ENCODE measurements at places on chromosomes 11 and 22.

DNA sequence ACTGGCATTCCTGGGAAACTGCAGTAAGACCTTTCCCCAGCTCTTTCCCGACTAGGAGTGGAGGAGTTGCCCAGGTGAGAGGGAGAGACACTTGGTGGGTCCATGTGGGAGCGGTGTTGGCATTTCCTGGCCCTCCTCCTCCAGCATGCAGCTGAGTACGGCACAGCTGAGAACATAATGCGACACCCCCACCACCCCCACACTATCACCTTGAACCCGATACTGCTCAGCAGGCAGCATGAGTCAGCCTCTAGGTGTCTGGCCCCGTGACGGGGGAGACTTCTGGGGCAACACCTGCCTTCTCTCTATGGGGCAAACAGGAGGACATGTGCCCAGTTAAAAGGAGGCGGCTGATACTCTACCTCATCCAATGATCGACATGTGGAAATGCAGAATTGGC, 64.4 kb downstream of the PKNOX2 start:
- DNase-seq, result no peak

- no peak for DNase-seq
Observed at GRCh38 chr22:36552289-36552688, 23.3 kb upstream of the EIF3D start.

DNA sequence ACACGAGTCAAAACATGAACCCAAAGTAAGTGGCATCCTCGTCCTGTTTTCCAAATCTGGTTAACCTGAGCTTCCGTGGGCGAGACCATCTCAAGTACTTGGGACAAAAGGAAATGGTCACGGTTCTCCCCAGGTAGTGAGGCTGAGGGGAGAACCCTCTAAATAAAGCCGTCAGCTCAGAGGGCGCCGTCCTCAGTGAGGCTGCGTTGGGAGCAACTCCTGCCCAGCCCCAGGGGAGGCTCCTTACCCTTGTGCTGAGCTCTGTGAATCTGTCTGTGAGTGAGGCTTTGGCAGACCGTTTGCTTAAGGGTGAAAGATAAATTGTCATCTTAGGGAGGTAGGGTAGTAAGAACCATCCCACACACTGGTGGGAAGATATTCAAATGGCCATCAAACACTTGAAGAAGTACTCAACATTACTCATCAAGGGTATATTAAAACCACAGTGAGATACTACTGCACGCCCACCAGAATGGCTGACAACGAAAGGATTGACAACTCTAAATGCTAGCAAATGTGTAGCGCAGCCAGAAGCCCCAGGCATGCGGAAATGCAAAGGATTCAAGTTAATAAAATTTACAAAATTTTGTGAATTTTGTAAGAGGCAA, 321.0 kb downstream of the TBC1D22A start:
- no peak for DNase-seq

DNA sequence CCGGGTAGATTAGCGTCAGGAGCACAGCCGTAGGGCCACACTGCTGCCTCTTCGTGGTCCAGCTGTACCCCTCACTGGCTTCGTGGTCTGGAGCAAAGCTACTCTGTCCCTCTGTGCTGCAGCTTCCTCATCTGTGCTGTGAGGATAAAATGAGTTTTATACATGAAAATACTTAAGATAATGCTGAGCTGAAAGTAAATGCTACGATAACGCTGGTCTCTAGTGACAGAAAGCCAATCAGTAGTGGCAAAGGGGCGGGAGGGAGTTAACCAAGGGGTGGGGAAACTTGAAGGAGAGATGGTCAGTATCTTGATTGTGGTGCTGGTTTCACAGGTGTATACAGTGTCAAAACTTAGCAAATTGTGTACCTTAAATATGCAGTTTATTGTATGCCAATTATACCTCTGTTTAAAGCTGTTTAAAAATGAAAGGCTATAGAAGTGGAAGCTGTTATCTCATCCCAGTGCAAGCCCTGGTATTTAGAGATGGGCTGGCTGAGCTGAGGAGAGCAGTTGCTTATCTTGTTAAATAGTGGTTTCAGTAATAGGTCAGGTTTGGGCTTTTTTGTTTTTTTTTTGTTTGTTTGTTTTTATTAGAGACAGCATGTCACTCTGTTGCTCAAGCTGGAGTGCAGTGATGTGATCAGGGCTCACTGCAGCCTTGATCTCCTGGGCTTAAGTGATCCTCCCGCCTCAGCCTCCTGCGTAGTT, 36.7 kb downstream of the ACO2 start:
- no peak for DNase-seq

DNA sequence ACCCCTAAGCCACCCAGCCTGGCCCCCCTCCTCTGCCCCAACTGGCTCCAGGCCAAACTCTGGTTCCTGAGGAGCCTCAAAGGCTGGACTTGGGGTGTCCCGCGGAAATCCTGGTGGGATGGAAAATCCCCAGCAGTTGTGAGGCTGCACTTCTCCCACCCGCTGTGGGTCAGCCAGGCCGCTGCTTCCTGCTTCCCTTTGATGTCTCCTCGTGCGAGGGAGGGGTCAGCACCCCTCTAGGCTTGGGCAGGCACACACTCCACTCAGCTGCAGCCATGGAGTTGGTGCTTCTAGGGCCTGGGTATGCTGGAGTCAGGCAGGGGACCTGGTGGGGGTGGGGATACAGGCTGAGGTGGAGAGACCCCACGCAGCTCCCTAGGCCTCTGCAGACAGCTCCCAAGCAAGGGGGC, 12.0 kb downstream of the KCNQ1OT1 start:
- DNase-seq, result no peak

- no peak for DNase-seq
Observed at GRCh38 chr22:45228401-45228754, 12.3 kb downstream of the KIAA0930 start.

GRCh38 chr11:4697585-4697984, at the start of gene OR51E2:
TSS of gene OR51E2 (minus strand) at chr11:4697853. CDS start at chr11:4682711, 15,142 bp downstream.
- peak; percentile 43 for DNase-seq

GRCh38 chr11:90874986-90875385, 652.1 kb upstream of the CHORDC1 start:
- DNase-seq, result no peak

GRCh38 chr11:5547982-5548381, 358 bp downstream of the OR52H1 start:
- DNase-seq, result no peak

- DNase-seq, result no peak
Observed at GRCh38 chr11:77442394-77443053, 31.4 kb downstream of the PAK1 start.

Data from mesenchymal stem cell (in vitro differentiated cells and primary cell).